ENCODE measurements at places on chromosomes 5 and 9.

DNA sequence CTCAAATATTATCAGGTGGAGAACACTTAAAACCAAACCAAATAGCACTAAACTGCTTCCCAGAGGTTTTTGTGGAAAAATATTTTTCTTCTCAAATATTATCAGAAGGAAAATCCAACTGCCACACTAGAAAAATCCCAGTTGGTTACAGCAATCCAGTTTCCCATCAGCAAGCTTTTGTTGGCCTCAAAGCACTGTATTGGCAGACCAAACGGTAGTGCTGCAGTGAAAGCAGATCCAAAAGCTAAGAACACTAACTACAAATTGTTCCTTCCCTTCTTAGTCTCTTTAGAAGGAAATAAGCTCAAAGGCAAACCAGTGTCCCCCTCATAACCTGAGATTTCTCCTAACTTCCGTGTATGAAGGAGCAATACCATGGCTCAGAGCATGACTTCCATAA is 105.3 kb downstream of the TRIM36 start:
- DNase-seq: no peak

GRCh38 chr9:129480745-129481144 is 140.2 kb downstream of the C9orf50 start:
- no peak for DNase-seq

DNA sequence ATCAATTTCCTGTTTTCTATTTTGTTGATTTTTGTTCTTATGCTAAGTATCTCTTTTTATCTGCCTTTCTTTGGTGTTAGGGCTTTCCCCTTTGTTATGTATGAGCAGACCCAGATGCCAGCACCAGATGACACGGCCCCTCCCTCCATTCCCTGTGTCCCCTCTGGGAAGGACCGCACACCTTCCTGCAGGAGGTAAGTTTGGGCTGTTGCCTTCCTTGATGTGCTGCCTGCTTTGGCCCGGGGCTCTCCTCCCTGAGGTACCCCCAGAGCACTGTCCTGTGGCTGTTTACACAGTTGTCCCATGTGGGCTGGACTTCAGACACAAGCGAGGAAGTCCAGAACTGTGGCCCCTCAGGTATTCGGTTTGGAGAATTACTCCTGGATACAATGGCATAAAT is 343.8 kb upstream of the IRX1 start:
- DNase-seq: no peak

DNA sequence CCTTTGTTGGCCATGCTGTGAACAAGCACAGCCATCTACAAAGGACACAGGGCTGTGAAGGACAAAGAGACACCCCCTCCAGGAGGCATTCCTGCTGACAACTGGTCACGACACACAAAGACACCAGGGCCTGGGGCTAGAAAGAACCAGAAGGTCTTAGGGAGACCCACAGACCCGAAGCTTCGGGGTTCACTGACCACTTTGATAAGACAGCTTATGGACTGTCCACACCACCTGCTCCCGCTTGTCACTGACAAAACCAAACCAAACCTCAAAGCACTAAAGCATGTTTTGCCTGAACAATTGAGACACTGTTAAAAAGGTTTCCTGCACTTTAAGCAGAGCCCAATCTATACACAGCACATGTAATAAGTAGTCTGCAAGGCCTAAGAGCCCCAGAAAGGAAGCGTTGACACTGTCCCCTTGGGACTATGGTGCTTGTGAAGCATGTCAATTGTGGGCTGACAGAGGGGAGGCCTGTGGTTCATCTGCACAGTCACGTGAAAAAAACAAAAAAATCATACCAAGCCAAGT is 185.0 kb downstream of the GAPVD1 start:
- no peak for DNase-seq

- DNase-seq: no peak
Observed at GRCh38 chr9:109382585-109382984, 61.7 kb upstream of the EPB41L4B start.

DNA sequence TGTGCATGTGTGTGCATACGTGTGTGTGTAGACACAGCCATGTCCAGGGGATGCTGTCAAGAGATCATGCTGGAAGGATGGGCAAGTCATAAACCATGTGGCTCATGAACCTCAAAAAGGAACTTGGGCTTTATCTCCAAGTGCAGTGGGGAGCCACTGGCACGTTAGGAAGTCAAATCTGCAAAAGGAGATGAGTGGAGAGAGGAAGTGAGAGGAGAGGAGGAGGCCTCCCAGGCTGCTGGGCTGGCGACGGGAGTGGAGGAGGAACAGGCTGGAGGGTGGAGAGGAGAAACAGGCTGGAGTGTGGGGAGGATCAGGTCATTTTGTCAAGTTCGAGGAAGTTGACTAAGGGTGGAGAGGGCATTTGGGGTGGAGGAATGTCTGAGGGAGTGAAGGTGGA is 29.2 kb upstream of the TIFAB start:
- DNase-seq: no peak

GRCh38 chr5:41143131-41143901 is 70.0 kb downstream of the C6 start:
- no peak for DNase-seq

DNA sequence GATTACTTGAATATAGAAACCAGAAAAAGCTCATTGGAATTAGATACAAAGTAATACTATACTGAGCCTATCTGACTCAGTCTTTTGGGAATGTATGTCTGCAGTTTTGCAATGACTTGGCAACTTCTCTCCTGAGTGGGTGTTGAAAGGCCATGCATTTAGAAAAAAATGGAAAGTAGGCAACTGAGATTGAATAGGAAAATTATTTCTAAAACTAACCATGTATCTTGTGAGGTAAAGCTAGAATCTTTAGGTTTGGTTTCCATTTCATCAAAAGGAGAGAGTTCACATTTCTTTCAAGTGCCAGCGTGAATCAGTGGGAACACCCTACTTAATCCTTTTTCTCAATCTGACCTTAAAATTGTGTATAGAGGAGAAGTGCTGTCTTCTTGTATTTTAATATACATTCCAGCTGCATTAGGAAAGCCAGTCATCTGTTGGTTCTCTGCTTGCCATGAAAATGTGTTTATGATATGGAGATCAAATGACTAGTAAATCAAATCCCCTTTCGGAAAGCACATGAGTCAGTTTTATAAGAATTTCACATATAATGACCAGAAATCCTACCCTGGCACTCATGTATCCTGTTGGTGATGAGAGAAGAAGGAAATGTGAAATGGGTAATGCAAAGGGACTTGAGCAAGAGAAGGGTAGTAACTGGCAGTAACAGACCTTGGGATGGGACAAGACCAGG is 30.4 kb downstream of the NFX1 start:
- DNase-seq: no peak

DNA sequence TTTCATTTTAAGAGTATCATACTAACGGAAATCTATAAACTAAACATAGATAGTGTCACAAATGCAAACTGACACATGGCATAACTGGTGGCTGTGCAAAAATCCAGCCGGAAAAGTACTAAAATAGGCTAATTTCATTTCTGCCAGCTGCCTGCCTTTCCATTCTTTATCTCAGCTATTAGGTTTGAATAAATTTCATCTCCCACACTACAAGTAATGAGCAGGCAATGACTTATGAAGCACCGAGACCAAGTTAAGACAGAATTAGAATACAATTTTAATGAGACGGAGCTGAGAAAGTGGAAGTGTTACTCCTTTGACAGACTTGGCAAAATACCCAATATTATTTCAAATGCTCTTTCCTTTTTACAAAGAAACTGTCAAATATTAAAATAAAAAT is 258.8 kb upstream of the ZNF608 start:
- no peak for DNase-seq

GRCh38 chr9:33116860-33117259 is 40.4 kb upstream of the SMU1 start:
- no peak for DNase-seq

DNA sequence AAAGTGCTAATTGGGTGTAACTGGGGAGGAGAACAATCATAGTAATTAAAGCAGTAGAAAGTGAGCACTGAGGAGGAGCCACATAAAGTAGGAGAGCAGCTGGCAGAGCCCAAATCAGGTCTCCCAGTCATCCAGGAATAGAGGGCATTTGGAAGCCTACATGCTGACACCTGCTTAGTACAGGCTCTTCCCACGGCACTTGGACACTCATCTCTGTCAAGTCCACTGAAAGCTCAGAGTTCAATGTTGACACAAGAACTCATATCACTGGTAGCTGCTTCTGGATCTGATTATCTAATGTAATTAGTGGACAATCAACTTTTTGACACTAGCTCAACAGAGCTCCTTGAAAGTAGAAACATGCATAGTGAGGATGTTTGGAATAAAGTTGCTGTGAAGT is 45.9 kb upstream of the PCSK1 start:
- DNase-seq: no peak

DNA sequence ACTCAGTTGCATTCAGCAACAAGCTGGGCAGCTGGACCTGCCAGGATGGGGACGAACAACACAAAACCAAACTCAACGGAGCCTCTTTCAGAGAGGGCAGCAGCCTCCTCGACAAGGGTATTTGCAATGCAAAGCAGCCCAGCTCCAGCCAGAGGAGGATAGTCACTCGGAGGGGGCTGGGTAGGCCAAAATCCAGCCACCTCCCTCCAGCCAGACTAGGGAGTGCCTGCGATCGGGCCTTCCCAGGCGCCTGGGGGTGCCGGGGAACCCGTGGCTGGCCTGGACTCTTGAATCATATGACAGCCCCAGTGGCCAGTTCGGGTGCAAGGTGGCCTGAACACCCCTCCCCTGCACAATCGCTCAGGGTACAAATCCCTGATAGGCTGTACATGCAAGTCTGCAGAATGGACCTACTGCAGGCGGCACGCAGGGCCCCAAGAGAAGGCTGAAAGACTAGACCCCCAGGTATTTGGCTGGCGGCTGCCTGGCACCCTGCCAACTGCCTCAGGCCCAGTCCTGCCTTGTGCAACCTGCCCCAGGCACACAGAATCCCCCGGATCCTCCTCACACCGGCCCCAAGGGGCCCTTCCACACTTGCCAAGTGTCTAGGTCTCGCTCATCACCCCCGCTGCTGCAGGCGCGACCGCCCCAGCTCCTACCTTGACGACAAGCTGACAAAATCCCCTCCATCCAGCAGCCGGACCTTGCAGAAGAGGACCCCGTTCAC is 1.3 kb downstream of the EEIG1 start:
- DNase-seq: no peak

DNA sequence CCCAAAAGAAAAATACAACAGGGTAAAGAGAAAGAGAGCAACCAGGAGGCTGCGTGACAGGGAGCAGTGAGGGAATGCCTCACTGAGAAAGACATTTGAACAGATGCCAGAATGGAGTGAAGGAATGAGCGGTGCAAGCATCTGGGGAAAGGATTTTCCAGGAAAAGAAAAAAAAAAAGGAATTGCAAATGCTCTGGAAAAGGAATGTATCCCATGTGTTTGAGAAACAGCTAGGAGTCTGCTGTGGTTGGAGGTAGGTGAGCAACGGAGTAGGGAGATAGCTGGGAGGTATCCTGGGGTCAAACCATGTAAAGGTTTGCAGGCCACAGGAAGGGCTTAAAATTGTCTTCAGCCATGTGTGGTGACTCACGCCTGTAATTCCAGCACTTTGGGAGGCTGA is 23.6 kb upstream of the CEMIP2 start:
- DNase-seq: no peak

GRCh38 chr5:108521011-108521700 is 139.3 kb upstream of the FBXL17 start:
- DNase-seq: no peak

- no peak for DNase-seq
Observed at GRCh38 chr5:179322071-179323025, 22.9 kb downstream of the ADAMTS2 start.

DNA sequence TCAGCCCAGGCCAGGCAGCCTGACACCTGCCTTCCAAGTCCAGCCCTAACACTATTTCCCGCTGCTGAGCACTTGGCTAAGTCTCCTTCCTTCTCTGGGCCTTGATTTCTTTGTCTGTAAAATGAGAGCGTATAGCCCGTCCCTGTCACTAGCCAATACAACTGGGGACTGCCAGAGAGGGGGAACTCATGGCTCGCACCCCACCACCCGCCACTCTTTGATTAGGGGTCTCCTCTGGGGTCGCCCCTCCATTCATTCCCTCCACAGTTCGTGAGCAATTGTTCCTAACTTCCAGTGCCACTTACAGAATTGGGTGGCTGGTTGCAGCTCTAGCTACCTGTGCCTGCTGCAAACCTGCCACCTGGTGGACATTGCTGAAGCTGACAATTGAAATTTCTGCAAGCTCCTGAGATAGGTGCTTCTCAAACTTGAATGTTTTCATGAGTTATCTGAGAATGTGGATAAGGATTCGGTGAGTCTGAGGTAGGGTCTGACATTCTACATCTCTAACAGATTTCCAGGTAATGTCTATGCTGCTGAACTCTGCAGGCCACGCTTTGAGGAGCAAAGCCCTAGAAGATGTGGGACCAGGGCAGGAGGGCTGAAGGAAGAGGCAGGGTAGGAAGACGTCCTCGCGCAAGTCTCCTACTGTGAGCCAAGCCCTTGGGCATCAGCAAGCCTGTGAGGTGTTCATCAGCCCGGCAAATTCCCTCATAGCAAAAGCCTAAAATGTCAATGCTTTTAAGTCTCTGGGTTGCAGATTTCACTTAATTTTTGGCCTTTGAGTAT is 13.3 kb upstream of the RECK start:
- DNase-seq: peak; percentile 44

DNA sequence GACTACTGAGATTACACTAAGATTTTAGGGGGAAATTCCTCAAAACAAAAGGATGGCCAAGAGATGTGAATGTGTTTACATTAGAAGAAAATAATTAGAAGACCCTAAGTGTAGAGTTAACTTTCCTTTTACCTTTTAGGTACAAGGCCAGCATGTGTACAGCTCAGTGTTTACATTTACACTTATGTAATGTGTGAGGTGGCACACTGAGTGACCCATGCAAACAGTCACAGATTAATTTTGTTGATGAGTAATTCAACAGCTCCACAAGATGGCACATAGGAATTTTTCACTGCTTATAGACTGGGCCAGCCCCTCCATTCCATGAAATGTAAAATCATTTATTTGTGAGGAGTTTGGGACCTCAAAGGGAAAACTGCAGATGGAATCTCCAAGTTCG is 90.1 kb upstream of the SLC12A2 start:
- DNase-seq: no peak

- DNase-seq: peak; percentile 78
Observed at GRCh38 chr5:172175263-172175719, 12.7 kb downstream of the STK10 start.

DNA sequence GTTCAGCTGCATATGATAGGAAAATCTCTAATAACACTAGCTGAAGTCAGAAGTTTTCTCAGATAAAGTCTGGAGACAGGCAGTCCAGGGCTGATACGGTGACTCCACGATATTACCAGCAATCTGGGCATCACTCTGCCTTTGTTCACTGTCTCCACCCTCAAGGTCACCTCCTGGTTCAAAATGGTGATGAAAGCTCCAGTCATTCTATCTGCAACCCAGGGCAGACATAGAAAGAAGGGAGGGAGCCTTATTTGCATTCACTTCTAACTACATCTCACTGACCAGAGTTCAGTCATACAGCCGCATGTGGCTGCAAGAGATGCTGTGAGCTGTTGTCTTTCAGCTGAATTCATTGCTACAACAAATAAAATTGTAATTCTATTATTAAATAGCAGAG is 22.4 kb upstream of the GPR151 start:
- no peak for DNase-seq

- DNase-seq: no peak
Observed at GRCh38 chr9:97527626-97528528, 26.4 kb downstream of the TMOD1 start.

- DNase-seq: no peak
Observed at GRCh38 chr5:126462239-126463014, 39.2 kb downstream of the GRAMD2B start.

GRCh38 chr9:6382681-6383080 is 30.3 kb upstream of the UHRF2 start:
- no peak for DNase-seq

GRCh38 chr5:110053205-110053604 is 363.5 kb downstream of the MAN2A1 start:
- no peak for DNase-seq

All from stimulated activated CD4-positive, alpha-beta T cell treated with anti-CD3 and anti-CD28 coated beads, TNF-alpha, amount 100 ng/mL, for 48 hours (primary cell).